ENCODE measurements at places on chromosomes 6 and 20.

DNA sequence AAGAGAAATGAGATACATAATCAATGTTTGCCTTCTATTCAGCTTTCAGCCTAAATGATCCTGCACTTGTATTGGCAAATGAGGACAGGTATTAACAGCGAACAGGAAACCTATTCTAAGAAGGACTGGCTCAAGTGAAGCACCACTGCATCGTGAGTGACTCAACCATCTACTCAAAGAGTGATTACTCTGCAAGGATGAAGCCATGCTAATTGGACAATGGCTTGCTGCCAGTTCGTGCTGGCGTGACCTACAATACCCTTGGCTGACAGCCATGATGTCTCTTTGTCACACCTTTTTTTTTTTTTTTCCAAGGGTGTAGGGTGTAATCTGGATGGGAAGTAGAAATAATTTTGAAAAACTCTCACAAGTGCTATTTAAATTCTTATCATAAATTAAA is 104.9 kb downstream of the GJA10 start:
- DNase-seq, result no peak

DNA sequence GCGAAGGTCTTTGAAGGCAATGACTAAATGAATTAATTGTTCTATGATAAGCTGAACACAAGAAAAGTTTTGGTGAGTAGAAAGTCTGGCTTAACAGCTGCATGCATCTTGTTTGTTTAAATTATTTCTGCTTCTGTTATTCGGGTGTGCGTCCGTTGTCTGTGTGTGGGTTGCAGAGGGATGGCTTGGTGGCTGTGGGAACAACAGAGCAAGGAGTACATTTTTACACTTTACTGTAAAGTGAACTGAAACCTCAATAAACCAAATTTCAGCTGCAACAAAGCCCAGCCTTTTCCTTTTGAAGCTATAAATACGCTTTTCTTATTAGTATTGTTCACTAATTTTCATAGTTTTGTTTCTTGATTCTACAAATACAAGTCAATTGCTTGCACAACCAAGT is 3.5 kb upstream of the LAMP5 start:
- DNase-seq, result no peak

DNA sequence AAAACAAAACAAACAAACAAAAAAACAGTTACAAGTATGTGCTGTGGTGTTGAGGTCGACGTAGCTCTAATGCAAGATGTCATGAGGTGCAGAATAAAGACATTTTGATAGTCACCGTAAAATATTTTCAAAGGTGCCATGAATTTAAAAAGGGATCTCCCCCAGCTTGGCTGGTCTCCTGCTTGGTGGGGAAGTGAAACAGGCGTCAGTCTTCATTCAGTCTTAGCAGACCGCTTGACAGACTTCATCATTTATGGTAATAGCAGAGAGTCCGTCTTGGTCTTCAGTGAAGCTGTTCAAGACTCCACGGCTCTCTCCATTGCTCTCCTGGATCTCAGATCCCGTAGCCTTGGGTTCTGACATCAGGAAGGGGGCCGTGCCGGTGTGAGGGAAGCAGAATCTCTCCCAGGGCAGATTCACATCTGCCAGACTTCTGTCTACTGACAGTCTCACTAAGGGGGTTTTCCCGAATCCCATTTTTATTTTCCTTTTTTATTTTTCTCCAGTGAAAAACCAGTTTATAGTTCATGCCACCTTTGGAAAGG is 1.6 kb downstream of the SLC24A3 start:
- no peak for DNase-seq

DNA sequence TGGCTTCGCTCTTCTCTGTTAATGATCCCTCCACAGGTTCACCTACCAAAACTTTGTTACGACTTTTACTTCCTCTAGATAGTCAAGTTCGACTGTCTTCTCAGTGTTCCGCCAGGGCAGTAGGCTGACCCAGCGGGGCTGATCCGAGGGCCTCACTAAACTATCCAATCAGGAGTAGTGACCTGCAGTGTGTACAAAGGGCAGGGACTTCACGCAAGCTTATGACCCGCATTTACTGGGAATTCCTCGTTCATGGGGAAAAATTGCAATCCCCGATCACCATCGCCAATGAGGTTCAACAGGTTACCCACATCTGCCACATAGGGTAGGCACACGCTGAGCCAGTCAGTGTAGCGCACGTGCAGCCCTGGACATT is 771.4 kb upstream of the DEFB115 start:
- no peak for DNase-seq

DNA sequence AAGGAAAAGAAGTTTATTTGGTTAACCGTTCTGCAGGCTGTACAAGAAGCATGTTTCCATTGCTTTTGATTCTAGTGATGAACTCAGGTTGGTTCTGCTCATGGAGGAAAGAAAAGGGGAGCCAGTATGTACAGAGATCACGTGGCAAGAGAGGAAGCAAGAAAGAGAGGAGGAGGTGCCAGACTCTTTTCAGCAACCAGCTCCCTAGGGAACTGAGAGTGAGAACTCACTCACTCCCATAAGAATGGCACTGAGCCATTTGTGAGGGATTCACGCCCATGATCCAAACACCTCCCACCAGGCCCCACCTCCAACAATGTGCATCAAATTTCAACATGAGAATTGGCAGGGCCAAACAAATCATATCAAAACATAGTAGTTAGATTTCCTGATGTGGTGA is 649.1 kb downstream of the EPM2A start:
- DNase-seq, result no peak
